Fibroblast of upper back skin (primary cell): ENCODE measurements at places on chromosomes 2 and 18.

DNA sequence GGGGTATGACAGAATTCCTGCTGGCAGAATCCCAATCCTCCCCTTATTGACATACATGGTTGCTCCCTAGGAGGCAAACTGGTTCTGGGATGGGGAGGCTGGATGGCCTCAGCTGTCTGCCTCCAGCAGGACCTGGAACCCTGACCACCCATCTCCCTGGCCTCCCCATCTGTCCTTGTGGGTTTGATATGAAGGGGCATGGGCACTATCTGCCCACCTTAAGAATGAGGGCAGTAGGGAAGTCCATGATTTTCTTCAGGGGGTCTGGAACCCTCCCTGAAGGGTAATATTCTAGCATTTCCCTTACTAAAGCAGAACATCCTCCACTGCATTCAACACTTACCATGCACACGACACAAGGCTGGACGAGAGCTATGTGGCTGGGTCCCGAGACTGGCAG is 113.6 kb downstream of the VAPA start:
- no peak for DNase-seq

GRCh38 chr2:205585449-205586383 is 96.6 kb upstream of the NRP2 start:
- DNase-seq, result peak; percentile 63

DNA sequence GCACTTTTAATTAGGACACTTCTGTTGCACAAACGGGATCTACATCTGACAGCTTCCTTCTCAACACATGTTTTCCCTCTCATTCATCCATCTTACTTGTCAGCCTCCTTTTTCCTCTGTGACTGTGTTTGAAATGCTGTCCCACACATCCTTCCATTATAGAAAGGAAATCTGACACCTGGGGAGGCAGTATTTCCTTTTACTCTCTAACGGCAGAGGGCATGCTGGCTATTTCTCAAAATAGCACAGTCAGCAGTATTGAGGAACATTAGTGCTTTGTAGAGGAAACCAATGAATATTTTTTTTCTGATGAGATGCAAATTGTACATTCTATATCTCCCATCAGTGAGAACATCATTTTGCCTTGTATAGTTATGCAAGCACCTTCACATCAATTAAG is 668.7 kb downstream of the SLC4A3 start:
- no peak for DNase-seq

DNA sequence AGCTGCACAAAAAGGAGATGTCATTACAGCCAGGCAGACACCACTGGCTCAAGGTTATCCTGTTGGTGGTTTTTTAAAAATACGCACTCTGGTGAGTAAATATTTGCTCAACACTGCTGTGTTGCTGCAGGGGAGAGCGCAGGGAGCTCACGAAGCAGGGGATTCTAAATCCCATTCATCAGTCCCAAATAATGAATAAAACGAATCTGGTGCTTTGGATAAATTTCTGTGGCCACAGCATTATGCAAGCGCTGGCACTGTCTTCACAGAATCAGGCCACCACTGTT is 256.2 kb downstream of the HDAC4 start:
- DNase-seq, result no peak

DNA sequence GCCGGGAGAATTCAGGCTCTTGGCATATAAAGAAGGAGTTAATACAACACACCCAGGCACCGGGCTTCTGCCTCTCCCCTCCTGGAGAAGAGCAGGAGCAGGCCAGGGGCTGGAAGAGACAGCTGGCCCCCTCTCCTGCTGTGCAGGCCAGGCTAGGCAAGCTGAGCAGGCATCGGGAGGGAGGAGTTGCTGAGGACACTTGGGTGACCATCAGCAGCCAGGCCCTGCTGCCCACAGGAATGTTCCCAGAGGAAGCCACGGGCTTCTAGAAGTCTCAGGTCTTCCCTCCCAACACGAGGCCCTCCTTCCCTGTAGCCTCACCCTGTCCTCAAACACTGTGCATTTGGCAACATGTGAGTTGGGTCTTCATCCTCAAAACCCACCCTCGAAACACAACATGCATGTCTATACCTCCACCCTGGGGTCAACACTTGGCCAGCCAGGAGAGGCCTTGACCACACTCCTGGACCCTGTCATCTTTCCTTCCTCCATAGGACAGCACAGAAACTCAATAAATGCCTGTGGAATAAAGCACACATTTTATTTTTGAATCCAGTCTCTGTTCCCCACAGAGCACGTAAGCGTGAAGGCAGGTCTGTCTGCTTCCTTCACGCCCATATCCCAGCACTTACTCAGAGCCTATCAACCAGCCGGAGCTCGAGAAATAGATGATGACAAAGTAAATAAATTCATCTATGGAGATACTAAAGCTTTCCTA is 433.8 kb upstream of the ID2 start:
- peak; percentile 22 for DNase-seq

GRCh38 chr2:129806990-129807389 is 172.5 kb upstream of the RAB6C start:
- no peak for DNase-seq

GRCh38 chr2:143158551-143159485 is 29.6 kb downstream of the ARHGAP15 start:
- no peak for DNase-seq

- no peak for DNase-seq
Observed at GRCh38 chr2:207663870-207664545, 38.8 kb upstream of the METTL21A start.

DNA sequence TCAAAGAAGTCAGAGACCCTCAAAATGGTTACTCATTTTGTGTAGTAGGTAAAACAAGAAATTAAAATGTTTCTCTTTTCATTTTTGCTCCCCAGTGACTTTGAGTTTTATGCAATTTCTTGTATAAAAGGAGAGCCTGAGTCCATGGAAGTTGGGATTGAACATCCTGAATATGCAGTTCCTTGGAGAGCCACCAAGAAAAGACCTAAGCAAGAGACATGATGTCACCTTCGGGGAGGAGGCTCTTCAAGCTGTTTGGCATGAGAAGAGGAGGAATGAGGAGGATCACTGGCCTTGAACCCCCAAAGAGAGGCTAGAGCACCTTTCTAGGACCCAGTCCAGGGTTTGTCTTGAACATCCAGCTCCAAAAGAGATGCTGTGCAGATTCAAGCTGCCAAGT is 83.5 kb upstream of the STPG4 start:
- peak; percentile 20 for DNase-seq

GRCh38 chr2:190696792-190697398 is 48.0 kb downstream of the NAB1 start:
- no peak for DNase-seq

- DNase-seq, result no peak
Observed at GRCh38 chr2:76711490-76711889, 810.7 kb downstream of the LRRTM4 start.

DNA sequence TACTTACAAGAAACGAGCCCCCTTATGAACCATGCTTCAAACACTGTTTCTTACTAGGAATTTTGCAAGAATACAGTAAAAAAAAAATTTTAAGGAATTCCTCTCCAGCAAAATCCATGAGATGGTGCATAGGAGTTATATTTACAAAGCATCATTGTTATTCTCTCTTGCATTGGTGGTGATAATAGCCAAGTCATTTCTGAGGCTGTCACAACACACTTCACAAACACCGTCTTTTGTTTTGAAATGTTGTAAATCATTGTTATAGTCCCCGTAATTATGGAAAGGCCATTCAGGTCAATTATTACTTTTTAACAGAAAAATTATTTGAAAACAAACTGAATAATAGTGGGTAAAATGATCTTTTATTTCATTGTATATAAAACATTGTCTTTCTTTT is 60.1 kb downstream of the DYNC1I2 start:
- DNase-seq, result no peak

DNA sequence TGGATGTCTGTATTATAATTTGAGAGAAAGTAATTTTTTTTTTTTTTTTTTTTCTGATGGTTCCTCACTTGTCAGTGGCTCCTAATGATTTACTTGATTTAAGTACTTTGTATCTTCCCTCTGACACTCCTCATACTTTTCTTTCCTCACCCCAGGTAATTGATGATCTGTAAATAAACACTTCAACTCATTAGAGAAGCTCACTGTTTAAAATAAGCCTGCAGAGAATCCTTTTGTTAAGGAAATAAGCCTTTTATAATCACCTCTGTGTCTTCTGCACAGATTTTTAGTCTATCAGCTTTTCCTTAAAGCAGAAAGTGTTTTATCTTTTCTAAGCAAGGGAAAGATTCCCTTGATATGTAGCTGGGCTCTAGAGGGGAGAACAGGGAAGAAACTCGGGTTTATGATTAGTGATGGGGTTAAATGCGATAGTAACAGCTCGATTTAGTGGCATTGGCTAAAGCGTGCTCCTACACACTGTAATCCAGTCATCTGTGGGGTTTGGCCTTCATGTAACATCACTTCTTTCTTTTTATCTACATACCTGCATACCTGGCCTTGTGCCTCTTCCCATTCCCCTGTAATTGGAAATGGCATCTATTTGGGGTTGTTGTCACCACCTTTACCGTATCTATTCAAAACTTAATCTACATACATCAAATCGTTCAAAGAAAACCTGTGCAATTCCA is 60.1 kb upstream of the LRRTM1 start:
- no peak for DNase-seq

DNA sequence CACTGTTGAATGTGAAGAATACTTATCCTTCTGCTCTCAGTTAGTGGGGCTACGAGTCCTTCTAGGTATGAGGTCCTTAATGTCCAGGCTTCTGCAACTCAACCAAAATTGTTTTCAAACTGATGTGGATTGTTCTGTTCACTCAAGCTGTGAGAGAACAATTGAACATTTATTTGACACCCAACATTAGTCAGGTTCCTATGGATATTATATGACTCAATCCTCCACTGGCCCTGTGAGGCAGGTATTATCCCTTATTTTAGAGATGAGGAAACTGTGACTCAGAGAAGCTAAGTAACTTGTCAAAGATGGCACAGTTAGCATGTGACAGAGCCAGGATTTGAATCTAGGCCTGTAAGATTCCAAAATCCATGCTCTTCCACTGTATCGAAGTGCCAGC is 1.2 kb upstream of the LYG2 start:
- DNase-seq, result no peak

DNA sequence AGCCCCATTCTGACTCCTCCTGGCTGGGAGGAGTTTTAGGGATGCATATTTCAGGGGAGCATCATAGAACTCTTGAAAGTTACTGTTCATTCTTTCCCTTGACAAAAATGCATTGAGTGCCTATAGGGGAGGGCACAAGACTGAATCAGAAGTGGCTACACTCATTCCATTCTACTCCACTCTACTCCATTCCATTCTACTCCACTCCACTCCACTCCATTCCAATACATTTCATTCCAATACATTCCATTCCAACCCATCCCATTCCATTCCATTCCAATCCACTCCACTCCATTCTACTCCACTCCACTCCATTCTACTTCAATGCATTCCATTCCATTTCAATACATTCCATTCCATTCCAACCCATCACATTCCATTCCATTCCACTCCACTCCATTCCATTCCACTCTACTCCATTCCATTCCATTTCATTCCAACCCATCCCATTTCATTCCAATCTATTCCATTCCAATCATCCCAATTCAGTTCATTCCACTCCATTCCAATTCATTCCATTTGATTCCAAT is 110.8 kb downstream of the LOXHD1 start:
- DNase-seq, result peak; percentile 11

- no peak for DNase-seq
Observed at GRCh38 chr2:102356741-102357140, 1.1 kb downstream of the IL18R1 start.

GRCh38 chr2:200905618-200906296 is 16.6 kb downstream of the NIF3L1 start:
- peak; percentile 59 for DNase-seq

GRCh38 chr2:35160871-35161270 is 1194.7 kb upstream of the CRIM1 start:
- DNase-seq, result no peak

DNA sequence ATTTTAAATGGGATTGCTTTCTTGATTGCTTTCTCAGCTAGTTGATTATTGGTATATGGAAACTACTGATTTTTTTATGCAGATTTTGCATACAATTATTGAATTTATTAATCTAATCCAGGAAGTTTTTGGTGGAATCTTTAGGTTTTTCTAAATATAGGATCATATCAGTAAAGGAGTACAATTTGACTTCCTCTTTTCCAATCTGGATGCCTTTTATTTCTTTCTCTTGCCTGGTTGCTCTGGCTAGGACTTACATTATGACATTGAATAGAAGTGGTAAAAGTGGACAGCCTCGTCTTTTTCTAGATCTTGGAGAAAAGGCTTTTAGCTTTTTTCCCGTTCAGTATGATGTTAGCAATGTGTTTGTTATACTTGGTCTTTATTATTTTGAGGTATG is 51.3 kb downstream of the OTX1 start:
- DNase-seq, result no peak

- DNase-seq, result peak; percentile 55
Observed at GRCh38 chr2:160091381-160091780, 29.0 kb upstream of the PLA2R1 start.

DNA sequence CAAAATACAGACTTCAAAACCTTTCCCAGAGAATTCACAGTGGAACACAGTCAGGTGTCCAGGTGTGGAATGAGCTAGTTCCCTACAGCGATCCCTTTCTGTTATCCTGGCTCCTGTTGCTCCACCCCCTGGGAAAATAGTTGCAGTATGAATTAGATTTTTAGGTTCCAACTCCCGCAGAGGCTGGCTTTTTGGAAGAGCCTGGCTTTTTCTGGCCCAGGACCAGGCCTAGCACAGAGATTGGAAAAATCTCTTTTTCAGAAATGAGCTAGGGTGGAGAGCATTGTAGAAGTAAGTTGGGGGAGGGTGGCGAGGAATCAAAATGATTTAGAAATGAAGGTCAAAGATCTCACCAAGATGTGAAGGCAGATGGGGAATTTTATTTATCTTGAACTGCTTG is 27.1 kb downstream of the COL5A2 start:
- DNase-seq, result peak; percentile 50

GRCh38 chr2:228624733-228625132 is 443.2 kb upstream of the SPHKAP start:
- DNase-seq, result no peak

- DNase-seq, result peak; percentile 99
Observed at GRCh38 chr18:25650201-25650941, 298.4 kb upstream of the ZNF521 start.
